ENCODE measurements at places on chromosomes 2 and 18. TPM values are rescaled to one million over a fixed set of nuclear protein-coding genes. Genes with fewer than 3 reads are reported as not detected.

DNA sequence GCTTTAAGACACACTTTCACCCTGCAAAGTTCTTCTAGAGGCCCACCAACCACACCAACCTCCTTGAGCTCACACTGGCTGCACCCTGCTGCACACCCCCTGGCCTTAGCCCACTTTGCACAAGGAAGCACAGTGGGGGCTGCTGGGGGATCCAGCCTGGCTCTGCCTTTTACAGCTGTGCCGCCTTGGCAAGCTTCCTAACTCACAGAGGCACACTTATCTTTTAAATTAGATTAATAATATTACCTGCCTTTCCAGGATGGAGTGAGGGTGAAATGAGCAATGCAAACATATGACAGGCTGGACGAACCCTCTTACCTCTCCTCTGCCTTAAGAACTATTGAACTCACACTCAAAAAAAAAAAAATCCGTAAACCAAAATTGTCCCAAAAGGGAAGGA is 715.8 kb upstream of the ID2 start:
- no peak overlapping the region for H3K4me3 ChIP-seq
- no peaks in the 10 kb centered on the region for H3K27me3 ChIP-seq
- H3K4me1 ChIP-seq, result no peaks in the 10 kb centered on the region

GRCh38 chr18:3092727-3093126 is 79.8 kb upstream of the LPIN2 start:
- peaks cover 8% of the 10 kb centered on the region for H3K4me1 ChIP-seq
- no peaks in the 10 kb centered on the region for H3K27me3 ChIP-seq
- DNase-seq, result no peak
- H3K4me3 ChIP-seq, result no peak overlapping the region
- H3K36me3 ChIP-seq, result no peaks in the 10 kb centered on the region
- no peak overlapping the region for H3K27ac ChIP-seq

The SETBP1 gene
- 0.23 TPM for total RNA-seq

- peak overlapping the region; percentile 23 for H3K27ac ChIP-seq
- no peak for DNase-seq
- peaks cover 17% of the 10 kb centered on the region for H3K4me1 ChIP-seq
Measured at GRCh38 chr2:44543773-44544725, 182.3 kb downstream of the CAMKMT start.

DNA sequence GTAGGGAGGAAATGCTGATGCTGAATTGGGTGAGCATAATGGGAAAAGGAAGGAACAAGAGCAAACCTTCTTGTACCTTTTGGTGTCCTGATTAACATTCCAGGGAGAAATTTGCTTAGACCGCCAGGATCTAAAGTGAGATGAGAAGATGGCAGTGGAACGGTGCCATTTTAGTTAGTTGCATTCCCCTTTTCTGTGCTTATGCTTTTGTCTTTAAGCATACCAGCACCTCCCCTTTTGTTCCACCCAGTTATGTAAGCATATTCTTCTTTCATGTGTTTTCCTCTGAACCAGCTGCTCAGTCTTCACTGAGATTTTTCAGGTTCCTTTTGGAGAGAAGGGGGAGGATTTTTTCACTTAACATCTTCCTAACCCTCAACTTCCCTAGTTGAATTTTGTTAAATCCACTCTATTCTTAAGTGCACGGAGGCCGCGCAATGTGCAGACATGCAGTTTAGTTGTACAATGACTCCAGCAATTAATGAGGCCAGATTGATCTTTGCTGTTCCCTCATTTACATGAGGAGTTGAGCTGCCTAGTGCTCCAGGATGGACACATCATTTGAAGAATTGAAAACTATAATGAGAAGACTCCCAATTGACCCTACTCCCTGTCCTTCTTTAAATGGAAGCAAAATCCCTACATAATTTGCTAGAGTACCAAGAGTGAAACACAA is 73.9 kb downstream of the MAP4K4 start:
- DNase-seq, result no peak
- H3K4me3 ChIP-seq, result no peak overlapping the region
- H3K36me3 ChIP-seq, result no peaks in the 10 kb centered on the region
- peaks cover 25% of the 10 kb centered on the region for H3K4me1 ChIP-seq

- H3K27ac ChIP-seq, result no peak overlapping the region
- H3K27me3 ChIP-seq, result no peaks in the 10 kb centered on the region
- no peak overlapping the region for H3K4me3 ChIP-seq
- no peaks in the 10 kb centered on the region for H3K4me1 ChIP-seq
- no peak for DNase-seq
- H3K36me3 ChIP-seq, result no peaks in the 10 kb centered on the region
Measured at GRCh38 chr18:51107598-51108305, 77.7 kb downstream of the SMAD4 start.

DNA sequence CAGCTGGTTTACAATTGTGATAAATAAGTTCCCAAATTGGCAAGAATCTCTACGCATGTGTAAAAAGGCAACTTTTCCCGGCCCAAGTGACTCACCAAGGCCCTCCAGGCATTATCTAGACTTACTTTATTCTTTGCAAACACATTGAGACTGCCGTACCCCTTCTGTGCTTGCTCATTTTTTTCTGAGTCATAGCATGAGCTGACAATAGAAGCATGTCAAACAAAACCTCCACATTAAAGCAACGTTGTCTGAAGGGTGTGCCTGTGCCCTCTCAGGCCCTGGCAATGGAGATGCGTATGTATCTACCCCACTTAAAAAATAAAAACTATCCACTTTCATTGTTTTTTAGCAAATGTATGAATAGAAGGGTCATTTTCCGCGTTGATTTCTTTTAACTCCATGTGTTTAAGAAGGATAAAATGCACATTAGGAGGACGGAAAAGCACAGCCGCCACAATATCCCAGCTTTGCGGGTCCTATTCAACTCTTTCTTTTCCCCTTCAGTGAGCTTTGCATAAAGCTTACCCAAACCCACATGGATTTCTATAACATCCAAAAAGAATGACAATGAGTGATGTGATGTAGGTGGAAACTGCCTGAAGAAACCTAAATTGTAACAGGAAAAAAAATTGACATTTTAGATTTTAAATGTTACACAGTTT is 298.2 kb downstream of the CDCA7 start:
- H3K36me3 ChIP-seq, result no peaks in the 10 kb centered on the region
- H3K27ac ChIP-seq, result peak overlapping the region; percentile 82
- H3K4me3 ChIP-seq, result no peak overlapping the region
- H3K27me3 ChIP-seq, result no peaks in the 10 kb centered on the region

DNA sequence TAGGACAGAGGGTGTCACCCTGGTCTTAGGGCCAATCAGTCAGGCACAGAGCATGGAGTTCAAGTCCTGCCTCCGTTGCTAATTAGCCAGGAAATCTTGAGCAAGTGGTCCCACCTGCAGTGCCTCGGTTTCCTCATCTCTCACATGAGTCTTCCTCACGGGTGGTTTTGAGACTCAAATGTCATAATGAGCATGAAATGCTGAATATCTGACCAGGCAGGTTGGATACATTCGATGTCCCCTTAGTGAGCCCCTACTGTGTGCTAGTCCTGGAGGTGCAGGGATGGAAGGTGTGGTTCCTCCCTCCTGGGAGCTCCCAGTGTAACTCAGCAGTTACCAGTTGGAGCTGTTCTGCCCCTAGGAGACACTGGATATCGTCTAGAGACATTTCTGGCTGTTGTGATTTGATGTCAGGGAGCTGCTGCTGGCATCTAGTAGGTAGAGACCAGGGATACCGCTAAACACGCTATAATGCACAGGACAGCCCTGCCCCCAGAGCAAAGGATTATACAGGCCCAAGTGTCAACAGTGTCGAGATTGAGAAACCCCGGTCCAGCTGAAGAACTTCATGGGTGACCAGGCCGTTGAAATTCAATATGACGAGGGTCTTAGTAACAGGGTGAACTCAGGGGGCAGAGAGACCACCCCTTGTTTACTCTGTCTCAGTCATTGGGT is 118.5 kb upstream of the TWIST2 start:
- H3K36me3 ChIP-seq, result no peaks in the 10 kb centered on the region
- no peak for DNase-seq
- H3K4me3 ChIP-seq, result no peak overlapping the region
- H3K27me3 ChIP-seq, result no peaks in the 10 kb centered on the region

DNA sequence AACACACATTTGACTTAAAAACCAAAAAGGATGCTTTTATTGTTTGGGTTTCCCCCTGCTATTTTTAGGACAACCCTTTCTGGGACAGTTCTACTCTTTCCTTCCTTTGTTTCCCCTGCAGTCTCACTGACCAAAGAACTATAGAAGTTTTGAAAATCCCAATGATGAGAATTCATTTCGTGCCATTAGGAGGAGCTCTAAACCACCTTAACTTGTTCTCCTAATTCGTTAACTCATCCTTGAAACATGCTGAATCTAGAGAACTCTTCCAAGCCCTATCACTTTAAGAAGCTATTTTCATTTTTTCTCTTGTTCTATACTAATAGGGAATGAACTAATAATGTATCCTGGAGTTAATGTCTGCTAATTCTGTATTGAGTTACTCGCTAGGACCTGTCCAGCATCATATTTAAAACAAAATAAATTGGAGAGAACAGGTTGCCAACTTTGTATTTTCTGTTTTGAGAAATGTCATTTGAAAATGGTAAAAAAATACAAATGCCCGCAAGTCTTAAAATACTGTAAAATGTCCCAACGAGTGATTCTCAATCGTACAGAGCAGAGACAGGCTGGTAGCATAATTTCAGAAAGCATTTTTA is 62.9 kb downstream of the AFTPH start:
- DNase-seq, result peak; percentile 36
- H3K27me3 ChIP-seq, result no peaks in the 10 kb centered on the region
- H3K4me3 ChIP-seq, result no peak overlapping the region
- H3K4me1 ChIP-seq, result no peaks in the 10 kb centered on the region
- peaks cover 16% of the 10 kb centered on the region for H3K36me3 ChIP-seq

The SERPINB8 gene
- 2.0 TPM for total RNA-seq

DNA sequence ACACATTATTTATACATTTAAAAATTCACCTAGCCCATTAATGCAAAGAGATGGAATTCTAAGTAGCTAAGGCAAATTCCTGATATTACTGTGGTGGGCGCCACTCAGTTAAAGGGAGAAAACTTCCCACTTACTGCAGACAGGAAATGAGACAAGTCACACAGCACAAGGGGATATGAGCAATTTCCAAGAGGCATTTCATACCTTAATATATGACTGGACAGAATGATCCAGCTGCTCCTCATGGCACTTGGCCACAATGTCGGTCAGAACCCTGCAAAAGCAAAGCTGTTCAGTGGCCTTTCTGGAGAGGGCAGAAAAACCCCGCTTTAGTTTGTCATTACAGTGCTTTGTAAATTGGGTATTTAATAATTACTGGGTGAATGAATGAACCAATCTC is 121.4 kb upstream of the CCDC195 start:
- H3K4me3 ChIP-seq, result no peak overlapping the region
- no peaks in the 10 kb centered on the region for H3K4me1 ChIP-seq
- H3K27ac ChIP-seq, result no peak overlapping the region
- no peaks in the 10 kb centered on the region for H3K36me3 ChIP-seq

The IRS1 gene
- 27.3 TPM for total RNA-seq

The OSBPL6 gene
- 2.1 TPM for total RNA-seq

- no peaks in the 10 kb centered on the region for H3K4me1 ChIP-seq
- no peak overlapping the region for H3K27ac ChIP-seq
- no peaks in the 10 kb centered on the region for H3K27me3 ChIP-seq
- no peak for DNase-seq
- H3K36me3 ChIP-seq, result no peaks in the 10 kb centered on the region
Measured at GRCh38 chr18:53441761-53442414, 782.6 kb downstream of the MBD2 start.

DNA sequence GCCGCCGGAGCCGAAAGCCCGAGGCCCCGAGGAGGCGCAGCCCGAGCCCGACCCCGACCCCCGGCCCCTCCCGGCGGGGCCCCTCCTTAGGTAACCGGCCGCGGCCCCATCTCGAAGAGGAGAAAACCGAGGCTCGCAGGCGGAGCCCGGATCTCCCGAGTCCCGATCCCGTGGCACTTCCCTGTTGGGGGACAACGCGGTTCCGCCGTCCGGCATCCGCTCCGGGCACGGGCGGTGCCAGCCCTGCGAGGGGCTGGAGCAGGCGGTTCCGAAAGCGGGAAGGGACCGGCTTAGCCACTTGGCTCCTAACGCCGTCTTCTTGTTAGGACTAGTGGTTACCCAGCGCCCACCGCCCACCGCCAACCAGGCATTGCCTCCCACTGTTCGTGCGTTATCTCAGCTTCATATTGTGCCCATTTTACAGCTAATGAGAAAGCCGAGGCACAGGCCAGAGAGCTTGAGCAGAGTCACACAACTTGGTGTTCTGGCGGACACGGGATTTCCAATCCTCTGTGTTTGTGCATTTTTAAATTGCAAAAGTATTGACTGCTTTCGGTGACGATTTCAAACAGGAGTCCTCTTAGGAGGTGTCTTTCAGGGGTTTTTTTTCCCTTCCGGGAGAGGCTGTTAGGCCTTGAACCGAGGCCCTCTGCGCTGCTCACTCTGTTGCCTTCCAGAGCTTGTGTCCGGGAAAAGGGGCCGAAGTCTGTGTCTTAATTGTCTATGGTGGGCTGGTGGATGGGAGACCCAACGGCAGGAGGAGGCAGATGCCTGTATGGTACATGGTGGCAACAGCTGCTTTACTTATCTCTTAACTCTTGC is 562 bp downstream of the CENPA start:
- H3K4me3 ChIP-seq, result peak overlapping the region; percentile 69
- H3K27me3 ChIP-seq, result no peaks in the 10 kb centered on the region
- DNase-seq, result no peak
- H3K36me3 ChIP-seq, result peaks cover 3% of the 10 kb centered on the region
- H3K27ac ChIP-seq, result peak overlapping the region; percentile 96
- peaks cover 6% of the 10 kb centered on the region for H3K4me1 ChIP-seq

- peaks cover 14% of the 10 kb centered on the region for H3K36me3 ChIP-seq
- H3K4me3 ChIP-seq, result no peak overlapping the region
- DNase-seq, result no peak
Measured at GRCh38 chr2:208311321-208311720, 45.3 kb downstream of the PIKFYVE start.

GRCh38 chr2:16784652-16785051 is 119.0 kb upstream of the CYRIA start:
- H3K4me1 ChIP-seq, result no peaks in the 10 kb centered on the region
- H3K27ac ChIP-seq, result no peak overlapping the region
- no peaks in the 10 kb centered on the region for H3K27me3 ChIP-seq

DNA sequence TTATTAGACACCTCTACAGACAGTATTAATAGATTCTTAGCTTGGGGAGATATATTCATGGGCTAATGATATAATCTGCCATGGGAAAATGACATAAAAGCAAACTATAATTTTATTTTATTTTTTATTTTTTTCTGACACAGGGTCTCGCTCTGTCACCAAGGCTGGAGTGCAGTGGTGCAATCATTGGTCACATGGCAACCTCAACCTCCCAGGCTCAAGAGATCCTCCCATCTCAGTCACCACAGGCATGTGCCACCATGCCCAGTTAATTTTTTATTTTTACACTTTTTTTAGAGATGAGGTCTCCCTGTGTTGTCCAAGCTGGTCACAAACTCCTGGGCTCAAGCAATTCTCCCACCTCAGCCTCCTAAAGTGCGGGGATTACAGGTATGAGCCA is 39.3 kb downstream of the RTN4 start:
- H3K4me1 ChIP-seq, result peaks cover 95% of the 10 kb centered on the region
- H3K4me3 ChIP-seq, result no peak overlapping the region
- H3K27me3 ChIP-seq, result no peaks in the 10 kb centered on the region
- peak overlapping the region; percentile 91 for H3K27ac ChIP-seq

GRCh38 chr2:149441255-149441654 is 110.9 kb downstream of the LYPD6 start:
- no peaks in the 10 kb centered on the region for H3K27me3 ChIP-seq
- no peaks in the 10 kb centered on the region for H3K4me1 ChIP-seq
- DNase-seq, result no peak

The SIX2 gene
- total RNA-seq, result 0.51 TPM
